GM19239 (cell line): ENCODE measurements at places on chromosomes 11 and 22.

DNA sequence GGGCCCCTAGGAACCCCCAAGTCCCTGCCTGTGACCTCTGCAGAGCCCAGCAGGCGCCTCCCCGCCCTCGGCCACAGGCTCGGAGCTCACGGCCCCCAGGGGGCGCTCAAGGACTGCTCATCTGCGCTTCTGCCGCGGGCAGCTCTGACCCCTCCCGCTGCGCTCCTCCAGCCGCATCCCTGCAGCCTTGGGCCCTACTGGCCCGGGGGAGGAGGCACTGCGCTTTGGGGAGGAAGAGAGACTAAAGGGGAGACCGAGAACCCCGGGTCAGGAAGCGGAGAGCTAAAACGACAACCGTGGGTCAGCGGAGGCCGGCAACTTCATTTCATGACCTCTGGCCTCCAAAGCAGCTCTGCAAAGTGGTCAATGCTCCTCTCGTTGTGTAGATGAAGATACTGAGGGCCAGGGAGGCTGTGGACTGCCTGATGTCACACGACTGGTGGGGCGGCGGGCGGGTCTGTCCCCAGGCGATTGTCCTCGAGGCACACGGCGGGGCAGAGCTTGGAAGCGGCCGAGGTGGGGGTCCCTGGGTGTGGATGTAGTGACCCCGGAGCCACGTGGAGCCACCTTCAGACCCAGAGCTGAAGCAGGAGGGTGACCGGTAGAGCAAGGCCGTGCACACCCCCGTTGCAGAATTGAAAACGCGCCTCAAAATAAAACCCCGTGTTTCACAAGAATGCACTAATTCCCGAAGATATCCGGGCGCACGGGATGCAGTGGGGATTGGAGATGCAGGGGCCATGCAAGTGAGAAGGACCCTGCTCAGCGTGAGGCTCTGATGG is 2.7 kb upstream of the KRTAP5-6 start:
- DNase-seq = peak; percentile 93

DNA sequence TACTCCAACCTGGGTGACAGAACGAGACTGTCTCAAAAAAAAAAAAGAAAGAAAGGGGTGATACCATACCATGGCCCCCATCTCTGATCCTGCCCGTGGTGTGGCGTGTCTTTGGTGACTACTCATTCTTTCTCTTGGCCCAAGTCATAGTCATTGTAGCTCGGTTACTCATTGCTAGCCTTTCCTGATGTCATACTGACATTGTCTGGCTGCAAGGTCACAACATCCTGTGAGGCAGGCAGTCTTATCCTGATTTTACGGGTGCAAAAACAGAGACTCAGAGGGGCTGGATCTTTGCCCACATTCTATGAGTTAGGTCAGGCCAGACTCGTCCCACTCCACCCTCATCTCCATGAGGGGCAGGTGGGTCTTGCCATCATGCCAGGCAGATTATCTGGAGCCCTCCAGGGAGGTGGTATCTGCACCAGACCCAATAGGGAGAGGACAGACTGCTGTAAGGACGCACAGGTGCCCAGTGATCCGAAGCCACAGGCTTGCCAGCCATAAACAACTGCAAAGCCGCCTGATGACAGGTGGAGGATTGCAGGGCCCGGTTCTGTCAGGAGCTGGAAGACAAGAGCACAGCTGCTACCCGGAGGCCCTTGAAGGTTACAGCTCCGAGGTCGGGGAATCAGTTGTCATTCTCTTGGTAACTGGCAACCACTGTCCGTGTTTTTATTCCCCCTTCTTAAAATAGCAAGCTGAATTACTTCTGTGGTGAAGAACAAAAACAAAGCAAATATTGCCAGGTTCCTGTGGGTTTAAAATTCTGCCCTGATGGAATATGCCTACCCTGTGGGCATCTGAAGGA is 13.8 kb downstream of the TOM1 start:
- DNase-seq = no peak

- DNase-seq = no peak
These were observed 40.5 kb upstream of the PITPNB start for GRCh38 chr22:27959335-27960090.

- DNase-seq = no peak
These were observed 441.8 kb downstream of the TBC1D22A start for GRCh38 chr22:47204002-47204979.

- no peak for DNase-seq
These were observed 6.6 kb downstream of the MPPED2 start for GRCh38 chr11:30579415-30580175.

DNA sequence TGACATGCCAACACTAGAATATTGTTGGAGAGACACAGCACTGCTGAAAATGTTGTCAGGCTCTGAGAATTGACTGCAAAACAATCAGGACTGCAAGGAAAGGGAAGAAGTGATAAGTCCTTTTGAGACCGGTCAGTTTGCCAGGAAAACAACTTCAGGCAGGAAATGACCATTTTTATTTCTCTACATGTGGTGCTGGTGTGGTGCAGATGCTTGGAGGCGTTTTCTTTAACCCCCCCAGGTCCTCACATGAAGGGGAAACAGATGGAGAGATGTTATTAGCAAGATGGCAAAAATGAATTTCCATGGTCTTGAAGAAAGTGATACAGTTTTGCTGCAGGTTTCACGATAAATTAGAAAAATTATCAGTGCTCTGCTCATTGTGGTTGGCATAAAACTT is 5.7 kb downstream of the AP2A2 start:
- no peak for DNase-seq

GRCh38 chr11:111344032-111344431 is 35.0 kb downstream of the POU2AF1 start:
- no peak for DNase-seq

GRCh38 chr11:80432057-80432456 is 991.2 kb upstream of the TENM4 start:
- DNase-seq = no peak

DNA sequence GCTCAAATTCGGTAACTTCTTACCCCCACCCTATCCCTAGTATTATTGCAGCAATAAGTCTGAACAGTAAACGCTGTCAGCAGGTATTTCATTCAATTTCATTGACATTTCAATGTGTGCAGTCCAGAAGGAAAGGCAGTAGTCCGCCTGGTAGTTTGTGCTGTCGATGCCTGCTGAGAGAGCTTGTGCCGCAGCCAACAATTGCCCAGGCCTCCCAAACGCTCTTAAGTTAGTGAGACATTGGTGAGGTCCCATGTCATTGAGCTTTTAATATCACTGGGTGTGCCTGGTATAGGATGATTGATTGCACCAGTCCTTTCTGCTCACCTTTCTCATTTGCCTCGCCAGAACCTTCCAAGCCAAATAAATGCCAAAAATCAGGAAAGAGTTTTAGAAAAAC is 28.1 kb downstream of the ALKBH3 start:
- no peak for DNase-seq

GRCh38 chr22:29720811-29721323 is 1.1 kb downstream of the CABP7 start:
- no peak for DNase-seq

GRCh38 chr11:18173225-18173866 is 709 bp downstream of the MRGPRX4 start:
- DNase-seq = no peak

DNA sequence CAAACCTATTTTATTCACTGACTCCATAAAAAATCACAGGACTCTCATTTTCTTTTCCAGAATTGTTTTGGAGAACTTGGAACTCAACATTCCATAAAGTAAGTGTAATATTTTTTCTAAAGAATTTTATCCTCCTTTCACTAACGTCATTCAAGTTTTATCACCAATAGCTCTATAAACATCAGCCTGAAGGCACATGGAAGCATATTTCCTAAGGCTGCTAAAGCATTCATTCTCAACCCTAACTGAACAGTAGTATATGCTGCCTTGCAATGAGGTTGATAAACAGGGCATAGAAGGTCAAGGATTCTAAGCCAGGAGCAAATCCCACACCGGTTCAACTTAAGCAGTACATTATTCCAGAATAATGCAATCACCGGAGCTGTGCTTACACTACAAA is 273.9 kb downstream of the RAB38 start:
- no peak for DNase-seq

GRCh38 chr11:128193615-128194014 is 393.7 kb downstream of the ETS1 start:
- no peak for DNase-seq

- DNase-seq = no peak
These were observed 91.3 kb downstream of the CDKN1C start for GRCh38 chr11:2794046-2794967.

DNA sequence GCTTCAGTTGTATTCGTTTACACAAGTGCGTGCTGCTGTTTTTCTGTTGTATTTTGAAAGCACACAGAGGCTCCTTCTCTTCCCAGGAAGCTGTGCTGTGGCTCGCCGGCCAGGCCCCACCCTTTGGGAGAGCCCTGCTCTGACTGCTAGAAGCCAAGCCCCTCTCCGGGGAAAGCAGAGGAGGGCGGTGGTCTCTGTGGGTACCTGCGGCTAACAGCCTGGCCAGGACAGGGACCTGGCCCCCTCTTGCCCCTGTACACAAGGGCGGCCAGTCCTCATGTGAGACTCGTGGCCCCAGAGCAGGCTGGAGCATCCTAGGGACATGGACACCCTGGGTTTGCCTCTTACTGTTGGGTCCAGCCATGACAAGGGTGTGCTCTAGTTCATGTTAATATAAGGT is 14.8 kb downstream of the MOB2 start:
- no peak for DNase-seq
